ENCODE measurements at places on chromosomes 3 and 15. TPM values are rescaled to one million over a fixed set of nuclear protein-coding genes. Genes with fewer than 3 reads are reported as not detected.

DNA sequence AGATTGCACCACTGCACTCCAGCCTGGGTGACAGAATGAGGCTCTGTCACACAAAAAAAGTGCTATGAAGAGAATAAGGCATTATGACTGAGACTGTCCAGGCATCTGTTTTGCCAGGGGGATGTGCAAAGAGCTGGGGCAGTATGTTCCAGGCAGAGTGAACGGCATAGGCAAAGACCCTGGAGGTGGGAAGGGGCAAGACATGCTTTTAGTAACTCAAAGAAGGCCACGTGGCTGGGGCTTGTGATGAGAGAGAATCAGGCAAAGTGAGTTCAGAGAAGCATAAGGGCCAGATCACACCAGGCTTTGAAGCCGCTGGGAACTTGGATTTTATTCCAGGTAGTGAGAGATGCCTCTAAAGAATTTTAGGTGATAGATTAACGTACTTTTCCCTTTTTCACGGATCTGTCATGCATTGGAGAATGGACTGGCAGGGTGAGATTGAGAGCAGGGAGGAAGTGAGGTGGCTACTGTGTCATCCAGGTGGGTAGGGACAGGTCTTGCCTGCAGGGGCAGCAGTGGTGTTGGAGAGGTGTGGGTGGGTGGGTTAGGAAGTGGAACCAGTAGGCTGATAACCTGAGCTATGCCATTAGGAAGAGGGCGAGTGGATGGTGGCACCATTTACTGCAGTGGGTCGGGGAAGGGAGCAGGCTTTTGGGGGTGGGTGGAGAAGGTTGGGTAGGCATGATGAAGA lies 31.7 kb downstream of the ATP2B2 start:
- ATAC-seq = no peak

DNA sequence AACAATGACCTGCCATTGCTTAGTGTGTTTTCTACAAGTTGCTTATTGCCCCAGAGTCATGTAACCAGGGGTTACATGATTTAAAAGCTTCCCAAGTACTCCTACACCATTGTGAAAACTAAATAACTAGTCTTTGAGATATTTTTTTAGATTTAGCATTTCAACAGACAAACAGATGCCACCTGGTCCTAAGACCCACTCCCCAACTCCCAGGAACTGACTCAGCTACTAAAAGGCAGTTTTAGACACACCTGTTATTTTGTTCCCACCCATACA lies 28.1 kb upstream of the KBTBD12 start:
- ATAC-seq = no peak

ABHD6 gene
- total RNA-seq = 2.6 TPM

- no peak for ATAC-seq
Observed at GRCh38 chr3:184186902-184187207, 856 bp downstream of the ABCF3 start.

GRCh38 chr3:99172736-99173657 lies 271.5 kb upstream of the DCBLD2 start:
- peak; percentile 27 for ATAC-seq

GRCh38 chr3:115931581-115931980 lies 308.3 kb downstream of the GAP43 start:
- no peak for ATAC-seq

GRCh38 chr3:59535791-59536221 lies 486.0 kb upstream of the CFAP20DC start:
- ATAC-seq = no peak

- no peak for ATAC-seq
Observed at GRCh38 chr3:137766041-137766875, 2.1 kb downstream of the SOX14 start.

DNA sequence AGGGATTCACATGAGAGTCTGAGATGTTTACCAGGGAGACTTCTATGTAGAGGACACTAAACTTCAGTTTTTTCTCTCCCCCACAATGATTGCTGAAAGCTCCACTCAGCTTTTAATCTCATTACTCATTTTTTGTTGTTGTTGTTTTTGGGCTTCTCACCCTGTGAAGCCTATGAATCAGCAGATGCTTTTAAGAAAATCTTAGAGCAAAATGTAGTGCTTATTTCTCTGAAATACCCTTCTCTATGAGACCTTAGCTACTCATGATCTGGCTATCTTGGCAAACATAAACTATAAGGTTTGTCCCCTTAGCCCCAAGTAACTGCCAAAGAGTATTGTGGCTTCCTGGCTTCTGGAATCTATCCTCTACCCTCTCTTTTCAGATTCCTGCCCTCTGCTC lies 537.3 kb downstream of the OCA2 start:
- no peak for ATAC-seq

- ATAC-seq = peak; percentile 87
Observed at GRCh38 chr15:88113613-88114308, 142.8 kb downstream of the NTRK3 start.

FANCD2OS gene
- total RNA-seq = not detected

CPA3 gene
- not detected for total RNA-seq

- ATAC-seq = no peak
Observed at GRCh38 chr15:88470625-88471372, 3.3 kb downstream of the MRPS11 start.

- no peak for ATAC-seq
Observed at GRCh38 chr15:99120050-99120777, 15.3 kb downstream of the SYNM start.

GRCh38 chr15:60970246-60971170 lies 258.6 kb downstream of the RORA start:
- ATAC-seq = no peak

- peak; percentile 12 for ATAC-seq
Observed at GRCh38 chr15:56919609-56920366, 1.3 kb downstream of the TCF12 start.

GRCh38 chr15:40829115-40829514 lies 607 bp upstream of the PPP1R14D start:
- no peak for ATAC-seq

DNA sequence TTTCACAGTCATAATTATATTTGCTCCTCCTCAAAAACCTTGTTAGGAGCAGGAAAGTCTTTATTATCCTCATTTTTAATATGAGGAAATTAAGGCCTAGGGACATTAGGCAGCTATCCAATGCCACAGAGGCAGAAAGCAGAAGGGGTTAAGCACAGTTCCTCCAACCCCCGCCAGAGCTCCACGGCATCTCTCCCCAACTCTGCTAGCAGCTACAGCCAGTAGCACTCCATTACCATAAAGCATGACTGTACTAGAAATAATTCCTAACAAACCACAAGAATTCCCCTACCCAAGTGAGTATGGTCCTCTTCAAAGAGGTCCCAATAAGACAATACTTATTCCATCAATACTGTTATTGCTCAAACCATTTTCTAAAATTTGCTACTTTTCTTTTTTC lies 9.8 kb downstream of the HEG1 start:
- peak; percentile 12 for ATAC-seq

DNA sequence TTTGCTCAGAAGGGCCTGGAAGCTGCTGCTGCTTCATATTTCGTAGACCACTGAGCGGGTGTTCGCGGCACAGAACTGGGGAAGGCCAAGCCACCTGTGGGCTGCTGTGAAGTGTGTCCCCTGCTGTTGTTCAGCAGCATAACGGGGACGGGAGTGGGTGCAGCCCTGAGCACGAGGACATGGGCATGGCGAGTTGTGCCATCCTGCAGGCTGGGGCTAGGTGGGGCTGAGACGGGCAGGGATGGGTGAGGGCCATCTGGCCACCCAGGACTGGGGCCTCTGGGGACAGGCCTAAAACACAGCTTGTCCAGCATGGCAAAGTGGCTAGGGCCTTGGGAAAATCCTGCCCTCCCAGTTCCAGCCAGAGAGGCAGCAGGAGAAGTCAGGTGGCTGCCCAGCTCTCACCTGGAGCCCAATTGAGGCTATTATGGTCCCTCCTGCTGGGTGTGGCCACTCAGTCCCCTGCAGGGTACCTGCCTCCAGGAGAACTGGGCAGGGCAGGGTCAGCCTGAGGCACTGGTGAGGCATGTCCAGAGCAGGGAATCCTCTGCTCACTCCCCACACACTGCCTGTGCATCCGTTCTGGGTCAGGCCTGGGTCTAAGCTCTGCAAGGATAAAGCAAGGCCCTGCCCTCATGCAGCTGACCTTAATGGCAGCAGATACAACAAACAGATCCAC lies 29.5 kb downstream of the CFAP100 start:
- ATAC-seq = no peak

DNA sequence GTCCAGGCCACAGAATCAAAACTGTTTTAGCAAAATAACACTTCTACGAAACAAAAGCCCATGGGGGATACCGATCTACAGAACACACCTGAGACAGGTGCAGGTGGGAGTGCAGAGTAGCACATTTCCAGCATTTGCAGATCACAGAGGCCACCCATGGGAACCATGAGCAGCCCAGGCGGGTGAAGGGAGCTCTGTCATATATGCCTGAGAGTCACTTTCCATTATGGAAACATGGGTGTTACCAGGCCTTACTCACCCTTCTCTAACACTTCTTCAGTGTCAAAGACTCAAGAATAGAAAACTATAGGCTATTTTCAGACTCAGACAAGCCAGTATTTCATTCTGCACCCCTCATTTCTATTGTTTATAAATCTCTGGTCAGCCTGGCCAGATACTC lies 3.5 kb downstream of the PLA1A start:
- no peak for ATAC-seq

A4GNT gene
- total RNA-seq = 1.3 TPM

DNA sequence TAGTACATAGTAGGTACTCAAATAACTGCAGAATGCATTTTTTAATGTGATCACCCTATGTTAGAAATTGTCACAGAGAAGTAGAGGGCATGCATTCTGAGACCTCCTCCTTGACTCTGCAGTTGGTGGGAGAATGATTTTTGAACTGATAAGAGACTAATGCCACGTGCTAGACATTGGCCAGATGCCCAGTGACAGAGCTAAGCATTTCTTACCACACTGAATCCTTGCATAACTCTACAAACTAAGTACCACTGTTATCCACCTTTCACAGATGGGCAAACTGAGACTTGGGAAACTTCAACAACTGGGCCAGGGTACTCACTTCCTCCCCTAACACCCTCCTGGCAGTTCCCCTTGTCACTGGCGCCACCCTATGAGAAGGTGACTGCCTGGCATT lies 33.5 kb upstream of the SPATA12 start:
- ATAC-seq = no peak

DNA sequence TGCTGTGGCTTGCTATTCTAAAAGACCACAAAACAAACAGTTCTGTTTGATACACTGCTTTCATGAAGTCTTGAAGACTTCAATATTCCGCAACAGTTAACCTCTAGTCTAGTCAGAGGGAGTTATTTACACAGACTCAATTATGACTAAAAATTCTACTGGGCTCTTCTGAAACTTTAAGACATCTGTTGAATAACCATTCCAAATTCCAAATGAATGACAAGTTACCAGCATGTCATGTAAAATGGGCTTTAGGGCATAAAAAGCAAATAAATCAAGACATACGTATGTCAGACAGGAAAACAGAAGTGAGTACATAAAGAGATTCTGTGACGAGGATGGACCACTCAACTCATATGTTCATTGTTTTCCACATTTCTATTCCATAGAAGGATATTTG lies 93.9 kb downstream of the PLOD2 start:
- no peak for ATAC-seq

DNA sequence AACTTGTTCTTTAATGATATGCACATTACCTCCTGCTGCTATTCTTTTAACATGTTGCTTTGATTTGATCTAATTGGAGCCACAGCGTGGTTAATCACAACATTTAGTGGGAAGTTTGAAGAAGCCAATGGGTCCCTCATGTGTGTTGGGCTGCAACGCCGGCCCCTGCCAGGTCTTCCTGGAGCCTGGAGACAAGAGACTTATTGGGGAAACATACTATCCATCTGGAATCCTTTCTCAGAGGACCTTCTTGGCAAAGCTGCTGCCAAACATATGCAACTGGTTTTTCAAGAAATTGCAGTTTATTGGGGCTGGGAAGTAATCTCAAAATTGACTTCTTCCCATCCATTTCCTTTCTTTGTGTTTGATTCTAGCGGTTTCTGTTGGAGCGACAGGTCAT lies 396.3 kb upstream of the PROK2 start:
- ATAC-seq = no peak

FEZF2 gene
- not detected for total RNA-seq

- no peak for ATAC-seq
Observed at GRCh38 chr15:87021751-87022150, 942.1 kb downstream of the AGBL1 start.

- peak; percentile 79 for ATAC-seq
Observed at GRCh38 chr3:61381745-61382392, 130.6 kb upstream of the FHIT start.

CACNA2D2 gene
- total RNA-seq = 8.5 TPM

DNA sequence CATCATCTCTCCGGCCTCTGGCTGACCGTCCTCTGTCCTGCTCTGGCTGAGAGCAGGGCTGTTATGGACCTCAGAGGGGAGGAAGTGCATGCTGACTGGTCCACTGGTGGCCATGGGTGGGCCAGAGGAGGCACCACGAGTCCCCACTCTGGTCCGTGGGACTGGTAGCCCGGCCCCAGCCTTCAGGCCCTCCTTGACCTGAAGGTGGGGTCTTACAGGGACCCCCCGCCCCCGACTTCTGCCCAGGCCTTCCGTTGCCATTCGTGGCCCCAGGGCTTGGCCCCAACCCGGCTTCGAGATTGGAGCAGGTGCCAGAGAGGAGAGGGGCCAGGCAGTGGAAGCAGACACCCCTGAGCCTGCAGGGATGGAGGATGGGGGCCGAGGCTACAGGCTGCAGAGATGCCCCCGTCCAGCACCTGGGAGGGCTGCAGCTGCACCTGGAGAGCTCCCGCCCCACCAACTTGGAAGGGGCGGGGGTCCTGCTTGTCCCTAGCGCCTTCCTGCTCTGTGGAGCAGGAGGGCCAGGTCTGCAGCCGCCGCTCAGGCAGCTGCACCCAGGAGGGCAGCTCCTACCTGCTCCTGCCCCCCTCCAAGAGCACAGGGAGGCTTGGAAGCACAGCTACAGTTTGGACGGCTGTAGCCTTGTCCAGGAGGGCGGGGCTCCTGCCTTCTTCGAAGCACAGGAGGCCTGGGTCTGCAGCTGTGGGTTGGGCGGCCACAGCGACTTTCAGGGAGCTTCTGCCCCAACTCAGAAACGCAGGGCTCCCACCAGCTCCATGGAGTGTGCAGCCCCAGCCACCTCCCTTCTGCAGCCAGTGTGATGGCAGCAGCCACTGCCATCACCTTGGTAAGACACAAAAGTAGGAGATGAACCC lies 142.5 kb downstream of the KLF13 start:
- ATAC-seq = no peak

PP2D1 gene
- 0.78 TPM for total RNA-seq

GPR62 gene
- 0.73 TPM for total RNA-seq

DNA sequence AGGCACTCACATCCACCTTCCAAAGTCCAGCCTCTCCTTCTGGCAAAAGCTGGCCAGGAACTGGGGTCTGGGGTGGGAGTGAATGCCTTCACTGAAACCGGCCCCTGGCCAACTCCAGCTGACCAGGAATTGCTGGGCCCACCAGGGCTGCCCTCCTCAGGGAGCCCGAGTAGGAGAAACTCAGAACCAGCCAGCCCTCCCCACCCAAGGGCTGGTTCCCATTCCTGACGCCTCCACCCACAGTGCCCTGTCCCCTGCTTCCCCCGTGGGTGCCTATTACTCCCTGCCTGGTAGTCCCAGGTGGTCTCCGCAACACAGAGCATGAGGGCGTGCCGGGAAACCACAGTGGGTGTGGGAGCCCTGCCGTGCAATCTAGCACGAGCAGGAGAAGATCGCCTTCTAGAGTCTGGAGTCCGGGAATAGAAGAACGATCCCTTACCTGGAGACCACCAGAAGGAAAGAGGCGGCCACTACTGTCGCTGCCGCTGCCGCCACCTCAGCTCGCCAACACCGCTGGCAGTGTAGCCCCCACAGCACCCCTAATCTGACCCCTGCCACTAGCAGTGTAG lies 178.8 kb downstream of the POTEB3 start:
- no peak for ATAC-seq

Measured in motor neuron (in vitro differentiated cells).